ENCODE measurements at places on chromosomes 4 and X.

GRCh38 chrX:105845631-105846030 lies 23.3 kb downstream of the NRK start:
- no peak for DNase-seq

- DNase-seq, result no peak
Observed at GRCh38 chr4:161393602-161394001, 770.2 kb downstream of the FSTL5 start.

DNA sequence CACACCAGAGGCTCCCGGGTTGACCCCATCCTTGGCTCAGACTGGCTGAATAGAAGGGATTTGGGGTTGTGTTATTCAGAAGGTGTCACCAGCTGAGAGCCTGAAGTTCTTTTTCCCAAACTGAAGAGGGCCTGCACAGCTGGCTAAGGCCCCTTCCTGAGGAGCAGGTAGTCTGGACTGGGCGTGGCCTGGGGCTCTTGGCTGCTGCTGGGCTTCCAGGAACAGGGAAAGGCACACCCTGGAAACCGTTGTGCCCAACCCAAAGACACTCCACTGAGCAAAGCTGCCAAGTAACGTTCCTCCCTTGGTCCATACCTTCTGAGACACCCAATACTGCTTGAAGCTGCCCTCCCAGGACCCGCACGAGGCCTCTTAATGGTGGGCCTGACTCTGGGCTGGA lies 8.3 kb upstream of the CXCR3 start:
- DNase-seq, result no peak

DNA sequence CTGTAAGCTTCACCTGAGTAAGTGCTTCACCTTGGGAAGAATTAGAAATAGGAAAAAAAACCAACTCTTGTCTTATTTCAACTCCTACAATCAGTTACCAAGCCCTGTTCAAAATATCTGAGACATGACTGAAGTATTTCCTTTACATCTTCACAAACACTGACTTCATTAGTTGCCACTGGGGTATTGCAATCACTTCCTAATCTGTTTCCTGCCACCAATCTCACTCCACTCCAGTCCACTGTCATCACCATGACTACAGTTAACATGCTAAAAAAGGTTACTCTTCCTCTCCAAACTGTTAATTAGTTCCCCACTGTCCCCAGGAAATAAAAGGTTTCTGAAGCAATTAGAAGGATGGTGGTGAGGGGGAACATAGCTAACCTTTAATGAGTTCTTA lies 3.3 kb upstream of the SUPT20HL1 start:
- DNase-seq, result no peak

DNA sequence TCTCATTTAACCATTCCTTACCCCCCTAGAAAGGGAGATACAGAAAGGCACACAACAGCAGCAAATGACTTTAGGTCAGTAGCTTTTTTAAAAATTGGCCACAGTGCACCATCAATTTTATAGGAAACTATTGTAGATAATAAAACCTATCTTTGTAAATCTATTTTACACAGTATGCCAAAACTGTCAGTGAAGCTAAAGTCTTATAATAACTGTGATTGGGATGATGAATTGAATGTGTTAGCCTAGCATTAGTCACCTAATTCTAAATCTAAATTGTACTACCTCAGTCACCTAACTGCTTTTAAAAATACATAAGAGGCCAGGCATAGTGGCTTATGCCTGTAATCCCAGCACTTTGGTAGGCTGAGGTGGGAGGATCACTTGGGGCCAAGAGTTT lies 44.2 kb downstream of the SH3RF1 start:
- DNase-seq, result no peak

- DNase-seq, result no peak
Observed at GRCh38 chrX:49704691-49705404, 9.1 kb upstream of the PAGE1 start.

- no peak for DNase-seq
Observed at GRCh38 chrX:30402366-30402765, 93.2 kb upstream of the NR0B1 start.

GRCh38 chr4:150078579-150079080 lies 385 bp downstream of the DCLK2 start:
- no peak for DNase-seq

- DNase-seq, result no peak
Observed at GRCh38 chrX:2425286-2426071, 75.3 kb downstream of the DHRSX start.

- DNase-seq, result no peak
Observed at GRCh38 chrX:105018865-105019264, 201.6 kb downstream of the TEX13A start.

DNA sequence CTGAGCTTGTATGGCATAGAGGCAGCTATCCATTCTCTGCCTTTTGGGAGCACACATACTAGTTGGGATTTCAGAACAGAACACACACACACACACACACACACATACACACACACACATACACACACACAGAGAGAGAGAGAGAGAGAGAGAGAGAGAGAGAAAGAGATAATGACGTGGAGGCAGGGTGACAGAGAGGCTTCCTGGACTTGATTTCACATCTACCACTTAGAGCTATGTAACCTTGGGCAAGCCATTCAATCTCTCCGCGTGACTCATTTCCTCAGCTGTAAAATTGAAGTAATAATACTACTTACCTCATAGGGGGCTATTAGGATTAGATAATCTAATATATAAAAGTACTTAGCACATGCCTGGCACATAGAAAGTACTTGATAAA lies 12.3 kb upstream of the GRIA3 start:
- no peak for DNase-seq

- no peak for DNase-seq
Observed at GRCh38 chr4:108240366-108240765, 71.6 kb upstream of the LEF1 start.

- no peak for DNase-seq
Observed at GRCh38 chr4:146844761-146845160, 100.9 kb downstream of the TTC29 start.

GRCh38 chr4:25531272-25531671 lies 124.4 kb upstream of the SLC34A2 start:
- DNase-seq, result no peak

DNA sequence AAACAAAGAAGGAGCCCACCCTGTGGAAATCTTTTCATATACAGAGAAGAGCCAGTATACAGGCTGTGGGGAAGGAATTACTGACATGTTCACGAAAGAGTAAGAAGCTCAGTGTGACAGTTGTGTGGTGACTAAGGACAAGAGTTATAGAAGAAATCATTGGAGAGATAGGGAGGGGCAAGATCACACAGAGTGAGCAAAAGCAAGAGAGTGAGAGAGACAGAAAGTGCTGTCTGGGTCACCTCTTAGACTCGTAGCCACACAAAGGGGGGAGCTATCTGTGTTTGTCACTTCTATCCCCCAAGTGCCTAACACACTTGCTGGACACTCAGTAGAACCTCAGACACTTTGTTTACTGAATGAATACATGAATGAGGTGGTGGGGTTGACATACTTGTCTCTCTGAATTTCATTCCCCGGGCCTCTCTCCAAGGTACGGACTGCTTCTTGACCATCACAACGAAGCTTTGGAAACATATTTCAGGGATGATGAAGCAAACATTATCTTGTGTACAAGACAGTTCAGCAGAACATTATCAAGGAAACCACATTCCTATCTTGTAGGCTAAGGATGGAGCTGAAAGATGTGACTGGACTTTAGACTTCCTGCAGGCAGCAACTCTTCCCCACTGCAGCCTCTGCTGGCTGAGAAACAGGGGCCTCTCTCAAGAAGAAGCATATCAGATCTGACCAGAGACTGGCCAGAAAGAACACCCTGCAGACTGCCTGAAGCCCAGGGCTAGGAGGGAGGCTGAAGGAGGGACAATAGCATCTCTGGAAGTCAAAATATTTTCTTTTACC lies 168.2 kb downstream of the AMELX start:
- no peak for DNase-seq

DNA sequence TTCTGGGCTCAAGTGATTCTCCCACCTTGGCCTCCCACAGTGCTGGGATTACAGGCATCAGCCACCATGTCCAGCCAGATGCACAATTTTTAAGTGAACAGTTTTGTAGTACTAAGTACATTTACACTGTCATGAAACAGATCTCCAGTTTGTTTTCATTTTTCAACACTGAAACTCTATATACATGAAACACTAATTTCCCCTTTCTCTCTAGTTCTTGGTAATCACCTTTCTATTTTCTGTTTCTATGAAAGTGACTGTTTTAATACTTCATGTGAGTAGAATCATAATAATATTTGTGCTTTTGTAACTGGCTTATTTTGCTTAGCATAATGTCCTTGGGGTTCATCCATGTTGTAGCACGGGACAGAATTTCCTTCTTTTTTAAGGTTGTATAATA lies 237.4 kb downstream of the CAMK2D start:
- no peak for DNase-seq

- peak; percentile 17 for DNase-seq
Observed at GRCh38 chrX:119790977-119791436, 423 bp downstream of the RPL39 start.

DNA sequence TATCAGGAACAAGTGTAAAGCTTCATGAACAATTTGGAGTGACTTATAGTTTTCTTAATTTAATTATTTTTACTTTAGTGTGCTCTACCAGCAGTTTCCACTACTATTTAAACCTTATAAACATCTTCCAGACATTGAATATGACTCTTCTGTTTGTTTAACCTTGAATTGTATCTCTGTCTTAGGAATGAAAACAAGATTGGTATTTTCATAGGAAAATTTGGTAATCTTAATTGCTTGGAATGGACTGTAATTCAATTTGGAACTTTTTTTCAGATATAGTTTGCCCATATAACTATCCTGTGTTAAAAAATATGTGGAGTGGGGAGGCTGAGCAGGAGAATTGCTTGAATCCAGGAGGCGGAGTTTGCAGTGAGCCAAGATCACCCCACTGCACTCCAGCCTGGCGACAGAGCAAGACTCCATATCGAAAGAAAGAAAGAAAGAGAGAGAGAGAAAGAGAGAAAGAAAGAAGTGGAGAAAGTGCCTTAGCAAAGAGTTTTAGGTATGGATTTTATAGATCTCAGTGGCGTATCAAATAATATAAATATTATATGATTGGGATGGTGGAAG lies 242.4 kb downstream of the BMPR1B start:
- no peak for DNase-seq

GRCh38 chr4:144356941-144357381 lies 216.4 kb upstream of the GYPA start:
- no peak for DNase-seq

DNA sequence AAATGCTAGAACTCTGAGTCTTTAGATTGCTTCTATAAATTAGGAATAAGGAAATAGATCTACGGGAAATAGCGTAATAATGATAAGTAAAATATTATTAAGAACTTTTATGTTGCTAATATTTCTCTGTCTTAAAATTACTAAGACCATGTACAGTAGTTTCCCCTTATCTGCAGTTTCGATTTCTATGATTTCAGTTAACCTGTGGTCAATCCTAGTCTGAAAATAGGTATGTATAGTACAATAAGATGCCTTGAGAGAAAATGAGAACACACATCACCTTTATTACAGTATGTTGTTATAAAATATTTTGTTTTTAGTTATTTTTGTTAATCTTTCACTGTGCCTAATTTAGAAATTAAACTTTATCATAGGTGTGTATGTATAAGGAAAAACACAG lies 92.6 kb downstream of the CCSER1 start:
- DNase-seq, result no peak

GRCh38 chr4:4457803-4458553 lies 71.1 kb downstream of the NSG1 start:
- DNase-seq, result no peak

DNA sequence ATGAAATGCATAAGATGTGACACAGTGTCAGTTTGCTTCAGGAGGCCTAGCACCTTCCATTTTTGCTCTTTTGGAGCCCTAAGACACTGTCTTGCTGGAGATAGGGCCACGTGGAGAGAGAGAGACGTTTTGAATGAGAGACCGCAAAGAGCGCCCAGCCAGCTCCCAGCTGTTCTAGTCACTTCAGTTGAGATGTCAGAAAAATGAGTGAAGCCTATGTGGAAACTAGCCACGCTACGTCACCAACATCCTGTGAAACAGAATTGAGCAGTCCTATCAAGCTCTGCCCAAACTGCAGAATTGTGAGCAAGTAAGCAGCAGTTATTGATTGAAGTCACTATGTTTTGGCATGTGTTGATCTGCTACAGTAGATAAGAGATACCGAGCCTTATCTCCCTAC lies 13.1 kb downstream of the GPR82 start:
- DNase-seq, result peak; percentile 2

DNA sequence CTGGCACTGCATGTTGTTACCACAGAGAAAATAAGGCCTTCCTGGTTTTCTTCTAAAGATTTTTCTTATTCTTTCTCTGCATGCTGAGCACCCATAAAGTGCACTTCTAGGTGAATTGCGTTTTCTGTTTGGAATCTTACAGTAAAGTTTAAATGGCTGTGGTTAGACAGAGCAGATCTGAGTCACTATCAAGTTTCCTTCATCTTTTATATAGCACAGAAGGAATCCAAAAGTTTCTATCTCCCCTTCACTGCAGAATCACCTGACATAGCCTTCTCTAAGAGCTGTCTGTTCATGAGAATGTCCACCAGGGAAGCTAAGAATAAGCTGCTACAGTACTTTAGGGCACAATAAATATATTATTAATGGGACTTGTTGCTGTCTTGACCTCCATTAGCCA lies 455.5 kb upstream of the FAM241A start:
- no peak for DNase-seq

DNA sequence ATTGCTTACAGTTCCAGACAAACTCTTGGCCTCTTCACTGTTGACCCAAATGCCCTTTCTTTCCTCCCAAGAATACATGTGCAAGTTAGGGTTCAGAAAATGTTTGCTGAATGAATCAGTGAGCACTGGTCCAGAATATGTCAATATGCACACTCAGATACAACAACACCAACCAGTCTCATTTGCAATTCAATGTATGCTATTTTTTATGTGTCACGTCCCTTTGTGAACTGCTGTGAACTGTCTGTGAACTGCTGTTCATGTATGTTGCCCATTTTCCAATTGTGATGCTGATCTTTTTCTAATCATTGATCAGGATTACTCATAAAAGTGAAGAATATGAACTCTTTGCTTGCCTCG lies 17.8 kb downstream of the GAB3 start:
- DNase-seq, result no peak

GRCh38 chr4:182741914-182742313 lies 175.3 kb downstream of the DCTD start:
- DNase-seq, result no peak

DNA sequence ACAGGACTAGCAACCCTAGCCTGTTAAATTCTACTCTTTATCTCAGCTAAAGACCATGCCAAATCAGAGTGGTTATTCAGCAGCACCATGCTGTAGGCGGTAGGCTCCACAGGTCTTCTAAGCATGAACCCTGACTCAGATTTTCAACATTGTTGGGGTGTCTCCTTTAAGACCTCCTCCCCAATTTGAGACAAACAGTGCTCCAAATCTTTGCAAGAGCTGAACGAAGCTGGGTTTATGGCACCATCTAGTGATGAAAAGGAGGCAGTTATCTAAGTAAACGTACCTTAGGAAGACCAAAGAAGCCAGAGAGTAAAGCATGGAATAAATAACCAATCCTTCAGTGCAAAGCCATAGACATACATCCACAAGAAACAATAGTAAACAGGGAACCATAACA lies 334.5 kb upstream of the SLC7A11 start:
- no peak for DNase-seq

GRCh38 chr4:958314-958665 lies 15.1 kb downstream of the DGKQ start:
- no peak for DNase-seq

Measured in T-helper 1 cell (primary cell).